Stimulated activated naive B cell treated with anti-CD40 and anti-IgM and Interleukin-4, amounts not matched to agents 10 μg/mL and 1 μg/mL and 100 μg/mL, for 72 hours (primary cell): ENCODE measurements at places on chromosomes 1 and 21.

DNA sequence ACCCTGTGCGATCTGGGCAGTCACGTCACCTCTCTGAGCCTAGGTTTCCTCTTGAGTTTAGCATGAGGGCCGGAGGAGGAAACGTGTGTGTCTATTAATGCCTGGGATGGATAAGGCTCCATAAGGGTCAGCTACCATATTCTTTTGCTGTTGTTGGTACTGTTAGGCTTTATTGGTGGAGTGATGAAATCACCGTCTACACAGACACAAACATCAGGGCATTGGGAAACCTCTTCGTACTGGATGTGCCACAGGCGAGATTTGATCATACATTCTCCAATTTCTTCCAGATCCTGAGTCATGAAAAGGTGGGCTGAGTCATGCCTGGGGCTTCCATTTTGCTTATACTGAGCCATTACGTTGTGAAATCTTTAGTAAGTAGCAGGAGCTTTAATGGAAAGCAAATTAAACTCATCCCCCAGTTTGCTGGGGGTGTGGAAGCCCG, 24.9 kb upstream of the GRHL3 start:
- no peak for DNase-seq

GRCh38 chr1:67793562-67793961, 39.7 kb downstream of the GNG12 start:
- no peak for DNase-seq

- DNase-seq = no peak
Observed at GRCh38 chr1:196366817-196367495, 241.3 kb downstream of the KCNT2 start.

- DNase-seq = no peak
Observed at GRCh38 chr1:216723274-216723780, at the start of gene ESRRG. TSS of gene ESRRG (minus strand) at chr1:216723429. CDS start at chr1:216723299, 130 bp downstream.

GRCh38 chr1:187013582-187014200, 184.9 kb downstream of the PLA2G4A start:
- no peak for DNase-seq

- DNase-seq = no peak
Observed at GRCh38 chr1:10818262-10819197, 22.1 kb upstream of the CASZ1 start.

GRCh38 chr1:106502659-106503058, 553.8 kb upstream of the PRMT6 start:
- DNase-seq = no peak

DNA sequence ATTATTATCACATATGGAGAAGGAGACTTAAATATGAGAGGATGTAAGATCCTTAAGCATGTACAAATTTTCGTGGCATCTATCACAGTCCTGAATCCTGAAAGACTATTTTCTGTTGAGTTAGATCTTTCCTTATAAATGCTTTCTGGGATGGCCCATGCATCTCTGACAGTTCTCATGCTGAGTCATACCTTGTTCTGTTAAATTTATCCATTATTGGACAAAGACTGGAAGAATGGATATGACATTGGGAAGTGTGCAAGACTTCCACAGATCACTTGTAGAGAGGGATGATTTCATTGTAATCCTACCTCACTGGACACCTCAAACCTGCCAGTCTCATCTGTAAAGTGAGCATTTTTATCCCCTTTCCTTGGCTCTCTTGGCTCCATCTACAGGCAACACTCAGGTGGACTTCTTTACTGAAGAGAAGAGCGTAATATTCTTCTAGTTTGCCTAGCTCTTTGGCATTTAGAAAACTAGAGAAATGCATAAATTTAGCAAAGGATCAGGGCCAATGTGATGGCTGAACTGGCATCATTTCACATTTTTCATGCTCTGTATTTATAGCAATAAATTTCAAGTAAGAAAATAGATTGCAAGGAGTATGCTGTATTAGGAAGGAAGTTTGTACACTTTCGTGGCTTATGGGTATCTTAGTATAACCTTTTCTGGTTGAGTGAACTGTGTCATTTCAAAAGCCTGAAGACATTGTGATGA, 128.2 kb downstream of the NFIA start:
- DNase-seq = no peak

DNA sequence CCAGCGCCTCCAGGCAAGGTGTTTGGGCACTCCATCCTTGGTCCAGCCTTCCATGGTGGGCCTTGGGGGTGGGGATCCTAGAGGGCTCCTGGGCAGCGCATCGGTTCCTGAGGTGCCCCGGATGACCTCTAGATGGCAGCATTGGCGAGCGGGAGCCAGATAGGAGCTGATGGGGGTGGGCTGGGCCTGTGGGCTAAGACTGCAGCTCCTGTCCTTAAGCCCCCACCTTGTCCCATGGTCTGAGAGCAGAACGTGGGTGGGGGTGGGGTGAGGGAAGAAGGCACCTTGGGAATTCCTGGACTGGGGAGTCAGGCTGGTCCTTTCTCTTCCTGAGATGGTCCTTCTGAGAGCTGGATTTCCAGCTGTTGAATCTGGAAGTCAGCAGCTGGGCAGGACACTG, 93.4 kb upstream of the CSF3R start:
- DNase-seq = peak; percentile 40

- DNase-seq = no peak
Observed at GRCh38 chr21:41891132-41891531, 12.0 kb upstream of the PRDM15 start.

GRCh38 chr1:185816460-185816859, 82.3 kb downstream of the HMCN1 start:
- no peak for DNase-seq

GRCh38 chr1:29233693-29234092, 2.6 kb upstream of the PTPRU start:
- no peak for DNase-seq

GRCh38 chr1:196115646-196116045, 492.6 kb downstream of the KCNT2 start:
- no peak for DNase-seq

DNA sequence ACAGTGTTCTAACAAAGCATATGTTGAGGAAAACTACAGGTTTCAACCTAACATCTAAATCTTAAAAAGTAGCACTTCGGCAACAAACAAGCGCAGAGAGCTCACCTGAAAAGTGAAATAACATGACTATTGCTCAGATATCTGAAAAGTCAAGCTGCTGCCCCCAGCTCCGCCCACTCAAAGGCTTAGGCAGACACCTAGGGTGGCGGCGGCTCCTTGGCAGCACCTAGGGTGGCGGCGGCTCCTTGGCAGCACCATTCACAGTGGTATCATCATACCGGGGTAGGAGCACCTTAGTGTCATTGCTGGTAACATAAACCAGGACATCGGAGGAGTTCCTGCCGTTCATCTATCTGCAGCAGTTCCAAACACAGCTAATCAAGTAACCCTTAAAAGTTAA, 4.2 kb upstream of the S100A12 start:
- DNase-seq = no peak

- no peak for DNase-seq
Observed at GRCh38 chr1:55073187-55073916, 34.0 kb downstream of the PCSK9 start.

DNA sequence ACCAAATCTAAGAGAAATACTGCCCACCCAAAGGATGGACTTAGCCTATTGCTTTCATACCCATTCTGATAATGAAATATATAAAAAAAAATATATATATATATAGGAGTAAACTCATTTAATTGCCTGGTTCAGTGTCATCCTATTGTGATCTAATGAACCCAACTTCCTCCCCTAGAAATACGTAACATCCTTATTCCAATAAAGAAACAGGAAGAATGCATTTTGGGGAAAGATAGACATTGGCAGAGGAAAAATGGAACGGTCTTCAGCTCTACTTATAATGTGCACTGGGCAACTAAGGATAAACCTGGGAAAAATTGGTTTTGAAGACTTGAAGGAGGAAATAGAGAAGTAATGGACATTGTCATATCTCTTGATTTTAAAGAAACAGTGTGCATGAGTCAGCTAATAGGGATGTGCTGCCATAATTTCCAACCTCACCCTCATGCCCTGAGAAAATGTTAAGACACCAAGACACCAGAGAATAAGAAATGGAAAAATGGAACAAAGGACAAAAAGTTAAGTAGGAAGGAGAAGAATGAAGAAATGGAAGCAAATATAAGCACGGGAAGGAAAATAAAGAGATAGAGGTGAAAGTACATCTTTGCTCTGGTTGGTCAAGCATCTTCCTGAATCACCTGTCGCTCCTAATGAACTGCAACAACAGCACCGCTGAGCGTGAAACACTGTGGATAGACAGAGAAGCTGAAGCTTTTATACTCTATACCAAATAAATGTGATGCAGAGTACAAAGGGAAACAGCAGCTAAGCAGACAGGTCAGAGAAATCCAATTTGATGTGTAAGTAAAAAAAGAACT, 5.4 kb downstream of the UBR4 start:
- no peak for DNase-seq

- DNase-seq = no peak
Observed at GRCh38 chr1:227092069-227092468, 152.0 kb downstream of the COQ8A start.

DNA sequence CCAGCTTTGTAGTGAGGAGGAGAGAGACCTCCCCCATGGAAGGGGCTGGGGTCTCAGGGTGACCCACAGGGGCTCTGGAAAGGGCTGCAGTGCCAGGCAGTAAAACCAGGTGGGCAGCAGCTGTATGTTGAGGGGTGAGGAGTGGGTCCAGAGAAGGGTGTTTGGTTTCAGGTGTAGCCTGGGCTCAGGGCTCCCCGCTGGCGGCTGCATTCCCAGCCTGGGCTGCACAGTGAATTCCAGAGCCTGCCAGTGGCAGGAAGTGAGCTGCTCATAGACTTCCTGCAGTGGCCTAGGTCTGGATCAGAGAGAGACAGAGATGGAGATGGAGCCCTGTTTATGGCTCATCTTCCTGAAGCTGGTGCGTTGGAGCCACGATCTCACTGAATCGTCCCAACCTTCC, 356.4 kb downstream of the PTPRU start:
- DNase-seq = no peak

DNA sequence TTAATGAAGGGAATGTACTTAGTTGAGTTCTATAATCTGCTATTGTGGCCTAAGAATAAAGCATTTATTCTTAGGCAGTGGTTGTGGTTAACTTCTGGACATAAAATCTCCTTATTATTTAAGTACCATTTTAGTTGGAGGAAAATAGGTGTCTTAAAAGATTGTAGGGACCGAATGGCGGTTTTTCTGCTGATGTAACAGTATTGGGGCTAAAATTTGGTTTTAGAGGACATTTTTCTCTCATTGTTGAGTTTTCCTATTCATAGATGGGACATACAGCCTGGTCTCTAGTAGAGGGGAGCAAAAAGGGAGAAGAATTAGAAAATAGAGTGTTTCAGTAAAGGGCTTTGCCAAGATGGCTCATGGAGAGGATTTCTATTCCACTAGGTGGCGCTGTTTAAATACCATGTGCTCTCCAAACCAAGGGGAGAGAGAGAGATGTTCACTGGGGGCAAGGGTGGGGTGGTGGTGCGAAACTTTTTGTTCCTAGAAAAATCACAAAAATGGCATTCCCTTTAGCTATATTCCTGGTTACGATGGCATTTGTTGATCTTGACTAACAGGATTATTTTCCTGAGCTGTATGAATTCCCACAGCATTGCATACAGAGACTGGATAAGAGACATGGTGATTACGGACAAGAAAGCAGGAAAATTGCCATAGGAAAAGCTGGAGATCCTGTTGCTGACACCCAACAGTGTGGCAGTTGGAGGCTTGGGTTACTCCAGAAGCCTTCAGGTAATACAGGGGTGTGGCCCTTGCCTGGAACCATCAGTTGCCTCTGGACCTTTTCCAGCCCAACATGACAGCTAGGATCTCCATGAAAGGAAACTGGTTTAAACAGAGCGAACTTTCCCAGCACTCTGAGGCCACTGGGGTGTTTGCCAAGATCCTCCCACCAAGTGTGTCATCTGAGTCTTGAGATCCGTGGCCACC, 18.2 kb upstream of the FCGR2A start:
- DNase-seq = peak; percentile 27

DNA sequence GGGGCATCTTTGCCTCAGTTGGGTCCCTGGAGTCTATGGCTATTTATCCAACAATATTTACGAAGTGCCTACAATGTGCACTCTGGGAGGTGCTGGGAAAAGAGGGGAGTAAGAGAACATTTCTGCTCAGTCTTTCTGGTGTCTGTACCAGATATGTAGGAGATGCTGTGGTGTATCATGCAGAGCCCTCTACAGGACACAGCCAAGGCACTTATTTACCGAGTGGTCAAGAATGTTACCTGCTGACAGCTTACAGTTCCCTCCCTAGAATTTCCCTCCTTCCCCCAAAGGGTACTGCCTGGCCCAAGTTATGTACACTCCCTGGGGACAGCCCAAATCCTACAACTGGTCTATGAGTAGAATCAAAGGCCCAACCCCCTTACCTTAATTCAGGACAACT, 177.7 kb downstream of the C1orf94 start:
- DNase-seq = no peak

GRCh38 chr1:1166642-1167397, 6.9 kb upstream of the TTLL10 start:
- DNase-seq = no peak

- DNase-seq = no peak
Observed at GRCh38 chr1:231781892-231782291, 155.3 kb downstream of the DISC1 start.

GRCh38 chr1:10940451-10940804, 72.0 kb upstream of the TARDBP start:
- DNase-seq = no peak

- no peak for DNase-seq
Observed at GRCh38 chr1:75559136-75559535, 51.8 kb downstream of the SLC44A5 start.

DNA sequence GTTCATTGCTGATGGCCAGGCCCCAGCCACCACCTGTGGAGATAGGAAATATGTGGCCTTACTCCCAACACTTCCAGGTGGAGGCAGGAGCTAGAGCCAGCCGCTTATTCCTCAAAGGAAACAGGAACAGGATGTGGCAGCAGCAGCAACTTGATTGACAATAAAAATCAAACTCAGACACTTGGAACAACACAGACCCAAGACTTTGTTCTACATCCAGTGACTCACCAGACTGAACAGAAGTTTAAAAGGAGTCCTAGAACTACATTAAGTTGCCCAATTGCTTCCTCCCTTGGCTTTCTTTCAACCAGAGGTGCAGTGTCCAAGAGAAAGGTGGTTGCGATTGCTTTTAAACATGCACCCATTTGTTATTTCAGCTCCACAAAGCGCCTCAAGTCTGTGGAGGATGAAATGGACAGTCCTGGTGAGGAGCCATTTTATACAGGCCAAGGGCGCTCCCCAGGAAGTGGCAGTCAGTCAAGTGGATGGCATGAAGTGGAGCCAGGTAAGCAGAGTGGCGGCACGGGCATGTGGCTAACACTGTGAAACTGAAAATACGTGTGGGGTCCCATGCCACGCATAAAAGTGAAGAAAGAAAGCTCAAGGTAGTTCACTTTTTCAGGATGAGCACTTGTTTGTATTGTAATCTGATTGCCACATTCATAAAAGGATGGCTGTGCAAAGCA, 276.6 kb downstream of the NFIA start:
- DNase-seq = no peak

DNA sequence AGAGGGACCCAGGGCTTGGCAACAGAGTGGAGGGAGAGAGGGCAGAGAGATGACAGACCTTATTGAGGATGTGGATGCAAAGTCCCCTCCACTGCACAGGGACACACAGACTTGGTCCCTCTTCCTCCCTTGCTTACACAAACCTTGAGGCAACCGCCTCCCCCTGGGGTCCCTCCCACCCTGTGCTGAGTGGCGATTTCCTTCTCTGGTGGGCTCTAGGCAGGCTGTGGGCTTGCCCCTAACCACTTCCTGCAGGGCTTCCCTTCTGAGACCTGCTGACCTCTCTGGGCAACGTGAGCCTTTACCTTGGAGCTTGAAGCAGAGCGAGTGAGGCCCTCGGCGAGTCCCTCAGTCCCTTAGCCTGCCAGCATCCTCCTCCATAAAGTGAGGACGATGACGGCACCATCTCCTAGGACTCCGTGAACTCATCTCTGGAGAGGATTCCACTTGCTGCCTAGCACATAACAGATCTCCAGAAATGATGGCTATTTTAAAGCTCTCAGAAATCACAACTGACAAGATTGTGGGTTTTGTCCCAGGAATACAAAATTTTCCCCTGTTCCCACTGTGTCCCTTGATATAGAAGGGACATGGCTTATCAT, 25.0 kb downstream of the KIAA1614 start:
- no peak for DNase-seq
